ENCODE measurements at places on chromosomes 1 and 21. TPM values are rescaled to one million over a fixed set of nuclear protein-coding genes. Genes with fewer than 3 reads are reported as not detected.

- DNase-seq: no peak
Measured at GRCh38 chr1:67135354-67135753, 584 bp upstream of the C1orf141 start.

DNA sequence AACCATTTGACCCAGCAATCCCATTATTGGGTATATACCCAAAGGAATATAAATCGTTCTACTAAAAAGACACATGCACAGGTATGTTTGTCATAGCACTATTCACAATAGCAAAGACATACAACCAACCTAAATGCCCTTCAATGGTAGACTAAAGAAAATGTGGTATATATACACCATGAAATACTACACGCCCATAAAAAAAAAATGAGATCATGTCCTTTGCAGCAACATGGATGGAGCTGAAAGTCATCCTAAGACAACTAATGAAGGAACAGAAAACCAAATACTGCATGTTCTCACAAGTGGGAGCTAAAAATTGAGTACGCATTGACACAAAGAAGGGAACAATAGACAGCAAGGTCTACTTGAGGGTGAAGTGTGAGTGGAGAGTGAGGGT lies 72.0 kb downstream of the EIF4G3 start:
- DNase-seq: no peak

- no peak for DNase-seq
Measured at GRCh38 chr1:150186789-150187559, 37.3 kb downstream of the PLEKHO1 start.

DNA sequence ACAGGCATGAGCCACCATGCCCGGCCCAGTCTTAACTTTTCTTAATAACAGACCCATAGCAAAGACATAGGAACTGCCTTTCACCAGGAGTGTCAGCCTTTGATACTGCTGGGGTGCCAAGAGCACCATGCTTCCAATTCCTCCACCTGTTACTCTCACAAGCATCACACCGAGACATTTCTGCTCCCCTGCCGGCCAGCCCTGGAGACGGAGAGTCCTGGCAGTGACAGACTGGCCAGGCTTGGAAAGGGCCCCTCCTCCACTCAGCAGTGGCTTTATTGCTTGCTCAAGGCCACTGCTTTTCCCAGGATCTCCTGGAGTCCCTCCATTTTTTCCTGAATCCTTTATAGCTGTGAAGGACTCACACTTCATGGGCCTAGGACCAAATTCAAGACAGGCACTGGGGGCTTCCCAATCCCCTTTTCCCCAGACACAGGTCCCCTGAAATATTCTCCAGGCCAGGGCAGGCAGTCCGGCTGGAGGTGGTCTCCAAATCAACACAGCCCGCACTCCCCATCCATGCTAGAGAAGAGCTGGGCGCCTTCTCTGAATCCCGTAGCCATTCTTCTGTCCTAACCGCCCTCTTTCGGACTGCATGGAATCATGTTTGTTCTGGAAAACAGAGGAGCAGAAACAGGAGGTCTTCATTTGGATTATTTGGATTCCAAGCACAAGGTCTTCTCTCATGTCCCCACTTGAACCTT lies 25.5 kb upstream of the PTPRF start:
- no peak for DNase-seq

- no peak for DNase-seq
Measured at GRCh38 chr1:26346274-26347033, 7.5 kb downstream of the CRYBG2 start.

DNA sequence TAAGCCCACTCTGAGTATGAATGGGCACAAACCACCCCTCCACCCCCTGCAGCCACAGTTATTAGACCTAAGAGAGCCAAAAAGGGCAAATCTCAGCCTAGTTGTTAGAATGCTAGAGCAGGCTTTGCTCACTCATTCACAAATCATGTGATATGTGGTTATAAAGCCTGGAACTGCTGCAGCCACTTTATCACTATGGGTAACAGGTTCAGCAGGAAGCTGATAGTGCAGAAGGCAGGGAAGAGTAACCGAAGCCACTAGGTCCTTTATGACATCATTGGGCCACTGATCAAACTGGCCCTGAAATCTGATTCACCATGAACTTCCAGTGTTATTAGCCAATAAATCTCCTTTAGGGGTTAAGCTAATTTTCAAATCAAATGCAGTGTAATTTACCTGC lies 134.7 kb downstream of the GRIK1 start:
- no peak for DNase-seq

- no peak for DNase-seq
Measured at GRCh38 chr1:159171254-159171687, at the start of gene CADM3. TSS of gene CADM3 (plus strand) at chr1:159171615. CDS start at chr1:159171766, 151 bp downstream.

DNA sequence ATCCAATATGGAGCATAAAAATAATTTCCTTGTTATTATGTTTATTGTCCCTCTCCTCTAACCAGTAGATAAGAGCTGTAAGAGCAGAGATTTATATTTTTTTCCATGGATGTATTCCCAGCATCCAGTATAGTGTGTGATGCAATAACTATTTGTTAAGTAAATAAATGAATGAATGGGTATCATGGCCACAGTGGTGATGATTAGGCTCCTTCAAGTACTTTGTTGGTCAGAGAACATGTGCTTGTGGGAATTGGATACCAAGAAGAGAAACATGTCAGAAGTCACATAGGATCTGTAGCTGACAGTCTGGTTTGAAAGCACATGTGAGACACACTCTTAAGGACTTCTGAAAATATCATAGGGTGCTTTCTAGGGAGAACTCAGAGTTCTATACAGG lies 588.5 kb downstream of the AGBL4 start:
- no peak for DNase-seq

GRCh38 chr21:45358261-45358670 lies 46.7 kb upstream of the COL18A1 start:
- no peak for DNase-seq

Gene DAB1
- total RNA-seq: not detected

Gene CAPN8
- total RNA-seq: not detected

Gene SERTAD4
- 4.8 TPM for total RNA-seq

Gene PIGM
- total RNA-seq: 5.9 TPM

Gene KCNC4
- 0.26 TPM for total RNA-seq

Gene ACBD3
- 44.4 TPM for total RNA-seq

Measured in SJSA1 (cell line).